ENCODE measurements at places on chromosomes 1 and 21.

GRCh38 chr1:202162418-202163280, 2.2 kb upstream of the PTPN7 start:
- DNase-seq: peak; percentile 29

GRCh38 chr1:172778456-172779455, 119.9 kb downstream of the FASLG start:
- no peak for DNase-seq

- no peak for DNase-seq
Measured at GRCh38 chr1:77614037-77614436, 68.4 kb downstream of the ZZZ3 start.

GRCh38 chr1:235714205-235714897, 64.8 kb upstream of the GNG4 start:
- DNase-seq: no peak

DNA sequence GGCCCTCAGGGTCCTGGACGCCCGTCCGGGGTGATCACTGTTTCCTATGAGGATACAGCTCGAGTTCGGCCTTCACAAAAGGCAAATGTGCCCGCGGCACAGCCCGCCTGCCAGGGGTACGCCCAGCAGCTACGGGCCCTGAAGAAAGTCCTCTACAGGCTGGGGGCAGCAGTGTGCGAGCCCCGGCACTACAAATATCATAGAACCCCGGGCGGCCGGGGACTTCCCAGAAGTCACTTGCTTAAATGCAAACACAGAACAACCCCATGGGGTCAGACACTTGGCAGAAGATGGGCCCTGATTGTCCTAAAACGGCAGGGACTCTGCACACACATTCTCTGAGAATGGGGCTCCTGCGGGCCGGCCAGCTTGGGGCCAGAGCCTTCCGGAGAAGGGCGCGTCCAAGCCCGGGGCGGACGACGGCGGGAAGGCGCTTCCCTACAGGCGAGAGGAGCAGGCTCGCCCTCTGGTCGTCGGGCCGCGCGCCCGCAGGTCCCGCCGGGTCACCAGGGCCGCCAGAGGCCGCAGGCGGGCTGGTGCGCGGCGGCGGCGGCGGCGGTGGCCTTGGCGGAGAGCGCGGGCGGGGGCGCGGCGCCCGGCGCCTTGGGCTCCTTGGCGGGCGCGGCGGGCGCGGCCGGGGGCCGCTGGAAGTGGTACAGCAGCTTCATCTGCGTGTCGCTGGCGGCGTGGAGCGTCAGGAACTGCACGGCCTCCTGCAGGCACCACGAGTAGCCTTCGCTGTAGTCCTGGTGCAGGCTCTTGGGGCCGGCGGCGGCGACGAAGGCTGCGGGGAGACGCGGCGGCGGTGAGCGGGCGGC, 888 bp downstream of the HES5 start:
- no peak for DNase-seq

Measured in T-helper 2 cell treated with Interferon-gamma antibody and Interleukin-4, amounts not matched to agents 5 μg/mL and 100 μg/mL, for 36 hours (primary cell).